ENCODE measurements at places on chromosomes 11 and 22. TPM values are rescaled to one million over a fixed set of nuclear protein-coding genes. Genes with fewer than 3 reads are reported as not detected.

Gene ACCSL
- not detected for polyA plus RNA-seq

Gene ZNF280B
- polyA plus RNA-seq, result 5.6 TPM

DNA sequence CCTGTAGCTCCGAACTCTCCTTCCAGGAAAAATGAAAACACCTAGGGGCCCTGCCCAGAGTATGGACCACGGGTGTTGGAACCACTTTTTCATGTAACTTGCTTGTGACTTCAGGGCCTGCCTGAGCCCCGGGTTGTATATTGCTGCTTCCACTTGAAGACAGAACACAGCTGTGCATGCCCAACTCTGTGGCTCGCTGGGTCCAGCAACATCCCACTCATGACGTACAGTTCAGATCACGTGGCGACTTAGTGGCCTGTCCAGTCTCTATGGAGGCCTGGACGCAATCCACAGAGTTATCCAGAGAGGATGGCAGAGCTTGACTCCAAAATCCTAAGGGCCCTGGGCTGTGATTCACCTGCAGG is 6.8 kb downstream of the C11orf21 start:
- DNase-seq, result no peak

DNA sequence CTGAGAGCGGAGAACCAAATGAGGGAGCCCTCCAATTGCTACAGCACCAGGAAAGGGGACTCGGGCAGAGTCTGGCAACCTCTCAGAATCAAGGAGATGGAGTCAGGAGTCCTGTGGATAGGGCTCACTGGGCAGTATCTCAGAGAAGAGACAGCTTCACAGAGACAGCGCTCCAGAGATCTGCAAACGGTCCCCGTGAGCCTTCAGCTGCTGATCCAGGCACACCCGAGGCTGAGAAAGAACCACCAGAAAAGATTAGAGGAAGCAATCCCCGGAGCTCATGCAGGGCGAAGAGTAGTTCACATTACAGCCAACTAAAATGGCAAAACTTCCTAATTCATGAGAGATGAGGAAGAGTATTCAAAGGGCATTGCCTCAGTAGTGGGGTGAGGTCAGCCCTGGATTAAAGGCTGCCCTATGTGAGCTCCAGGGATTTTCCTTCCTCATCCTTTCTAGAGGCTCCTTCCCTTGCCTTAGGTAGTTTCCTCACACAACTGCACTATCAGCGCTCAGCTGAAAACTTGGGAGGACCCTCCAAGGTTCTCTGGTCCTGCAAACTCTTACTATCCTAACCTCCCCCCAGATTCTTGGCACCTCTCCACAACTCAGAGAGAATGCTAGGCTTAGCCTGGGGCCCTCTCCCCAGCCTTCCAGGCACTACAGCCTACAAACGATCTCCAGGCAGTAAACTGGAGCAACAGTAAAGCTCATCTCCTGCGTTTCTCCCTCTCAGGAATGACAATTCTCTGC is 23.7 kb downstream of the SCN4B start:
- no peak for DNase-seq

GRCh38 chr22:39999144-39999757 is 4.5 kb downstream of the FAM83F start:
- DNase-seq, result no peak

GRCh38 chr11:958101-958500 is 32.4 kb downstream of the AP2A2 start:
- DNase-seq, result no peak

- DNase-seq, result no peak
Measured at GRCh38 chr11:102465696-102466095, 13.1 kb upstream of the TMEM123 start.

Gene TRIM64C
- not detected for polyA plus RNA-seq

Gene CCDC73
- 0.43 TPM for polyA plus RNA-seq

Gene LINC01488
- polyA plus RNA-seq, result not detected

- no peak for DNase-seq
Measured at GRCh38 chr11:62708793-62709192, 1.3 kb downstream of the GNG3 start.

Gene B4GAT1
- polyA plus RNA-seq, result 43.6 TPM

Gene EFEMP2
- polyA plus RNA-seq, result 102 TPM

Measured in left kidney (tissue), 8 donors.